NCI-H1417 (cell line): ENCODE measurements at places on chromosomes 2 and 18.

- DNase-seq, result no peak
Observed at GRCh38 chr18:22346401-22346952, 71.2 kb downstream of the CTAGE1 start.

DNA sequence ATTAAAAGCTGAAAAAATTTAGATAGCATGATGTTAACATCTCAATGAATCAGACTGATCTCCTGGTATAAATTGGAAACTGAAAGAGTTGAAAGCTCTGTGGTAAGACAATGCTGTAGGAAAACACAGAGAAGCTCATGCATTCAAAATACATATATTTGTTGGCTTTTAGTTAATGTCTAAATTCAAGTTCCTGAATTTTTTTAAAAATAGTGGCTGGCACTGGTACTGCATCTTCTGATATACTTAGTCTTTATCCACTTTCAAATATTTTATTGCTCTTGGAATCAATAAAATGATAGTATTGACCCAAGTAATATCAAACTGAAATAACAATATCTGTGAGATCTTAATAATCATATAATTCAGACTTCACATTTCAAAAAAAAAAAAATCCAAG, 151.4 kb upstream of the FIGN start:
- DNase-seq, result no peak

DNA sequence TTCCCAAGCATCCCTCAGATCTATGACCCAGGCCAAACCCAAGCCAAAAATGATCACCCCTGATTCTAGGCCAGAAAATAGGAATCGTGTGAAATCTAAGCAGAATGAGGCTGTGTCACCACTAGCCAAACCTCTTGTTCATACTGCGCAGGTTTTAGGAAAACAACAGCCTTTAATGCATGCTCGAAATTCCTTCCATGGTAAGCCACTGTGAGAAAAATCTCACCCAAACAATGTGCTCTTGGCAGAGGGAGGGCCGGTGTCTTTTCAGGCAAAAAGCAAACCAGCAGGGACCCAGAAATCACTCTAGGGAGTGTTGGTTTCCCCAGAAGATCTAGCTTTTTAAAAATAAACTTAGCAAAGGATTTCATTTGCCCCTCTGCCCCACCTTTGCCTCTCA, 71.2 kb upstream of the FOSL2 start:
- DNase-seq, result no peak

DNA sequence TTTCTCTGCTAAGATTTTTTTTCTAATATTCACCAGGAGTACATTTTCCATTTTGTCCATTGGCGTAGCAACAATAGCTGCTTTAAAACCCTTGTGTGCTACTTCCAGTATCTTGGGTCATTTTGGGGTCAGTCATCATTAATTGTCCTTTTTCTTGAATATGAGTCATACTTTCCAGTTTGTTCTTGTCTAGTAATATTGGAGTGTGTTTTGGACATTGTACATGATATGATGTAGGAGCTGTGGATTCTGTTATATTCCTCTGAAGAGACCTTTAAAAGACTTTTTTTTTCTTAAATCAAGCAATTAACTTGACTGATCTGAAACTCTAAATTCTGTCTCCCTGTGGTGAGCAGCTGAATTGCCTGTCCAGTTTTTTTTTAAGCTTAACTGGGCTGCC, 40.8 kb downstream of the AGPS start:
- no peak for DNase-seq

- no peak for DNase-seq
Observed at GRCh38 chr2:233429175-233429897, 75.0 kb downstream of the DGKD start.

DNA sequence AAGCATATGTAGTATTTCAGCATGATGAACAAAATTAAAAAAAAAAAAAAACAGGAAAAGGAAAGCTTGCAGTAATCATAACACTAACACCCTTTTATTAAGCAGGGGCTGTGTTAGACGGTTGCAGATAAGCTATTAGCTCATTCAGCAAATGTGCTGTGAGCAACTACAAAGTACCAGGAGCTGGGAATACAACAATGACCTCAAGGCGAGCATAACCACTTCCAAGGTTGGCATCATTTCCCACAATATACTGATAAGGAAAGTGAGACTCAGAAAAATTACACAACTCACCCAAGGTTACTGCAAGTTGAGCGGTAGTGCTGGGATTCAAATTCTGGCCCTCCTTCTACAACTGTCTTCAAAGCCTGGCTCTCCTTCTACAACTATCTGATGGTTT, 38.2 kb upstream of the ACTR3 start:
- no peak for DNase-seq

GRCh38 chr18:13934676-13935075, 19.3 kb upstream of the MC2R start:
- DNase-seq, result no peak

- no peak for DNase-seq
Observed at GRCh38 chr2:36756438-36756837, 59.9 kb downstream of the VIT start.

- DNase-seq, result no peak
Observed at GRCh38 chr2:23788100-23788499, 138.8 kb downstream of the ATAD2B start.

DNA sequence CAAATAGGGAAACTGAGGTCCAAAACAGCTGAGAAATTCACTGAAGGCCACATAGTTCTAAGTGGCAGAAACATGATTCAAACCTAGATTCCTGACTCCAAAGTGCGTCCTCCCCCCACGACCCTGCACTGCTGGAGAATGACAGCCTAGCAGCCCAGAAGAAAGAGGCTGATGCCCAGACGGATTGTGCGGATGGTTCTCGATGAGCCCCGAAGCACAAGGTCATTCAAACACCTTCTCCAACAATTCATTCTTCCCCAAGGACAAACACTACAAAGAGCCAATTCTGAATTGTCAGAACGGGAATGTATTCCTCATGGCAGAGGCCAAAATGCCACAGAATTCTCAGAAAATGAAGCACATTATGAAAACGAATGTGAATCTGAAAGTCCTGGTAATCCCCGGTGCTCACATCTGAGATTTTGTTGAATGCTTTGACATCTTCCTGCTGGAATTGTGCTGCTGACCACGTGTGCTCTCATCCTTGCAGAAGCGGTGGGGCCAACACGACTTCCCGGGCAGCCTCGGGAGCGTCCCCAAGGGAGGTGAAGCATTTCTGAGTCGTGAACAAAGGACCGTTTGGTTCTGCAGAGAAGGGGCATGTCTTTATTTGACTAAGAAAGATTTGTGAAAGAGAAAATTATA, 337.0 kb downstream of the EIPR1 start:
- DNase-seq, result no peak

DNA sequence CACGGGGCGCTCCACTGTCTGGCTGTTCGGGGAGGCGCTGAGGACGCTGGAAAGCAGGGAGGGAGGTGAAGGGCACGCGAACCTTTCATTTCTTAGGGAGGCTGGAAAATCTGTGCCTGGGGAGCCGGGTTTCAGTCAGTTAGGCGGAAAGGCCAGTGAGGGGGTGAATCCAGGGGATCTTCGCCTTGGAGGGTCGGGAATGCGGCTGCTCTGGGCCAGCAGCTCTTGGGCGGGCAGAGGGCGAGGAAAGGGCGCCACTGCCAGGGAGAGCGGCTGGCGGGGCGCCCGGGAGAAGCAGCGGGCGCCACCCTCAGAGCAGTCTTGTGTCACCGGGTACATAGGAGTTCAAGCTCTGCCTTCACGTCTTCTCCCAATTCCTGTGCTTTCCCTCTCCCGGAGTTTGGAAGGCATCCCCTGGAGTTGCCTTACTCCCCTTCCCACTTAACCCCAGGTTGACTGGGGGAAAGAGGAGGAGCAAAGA, 1.4 kb downstream of the CCDC85A start:
- peak; percentile 69 for DNase-seq

- DNase-seq, result no peak
Observed at GRCh38 chr2:64946769-64947247, 42.4 kb upstream of the SLC1A4 start.
